ENCODE measurements at places on chromosomes 7 and 10.
A peak's percentile ranks its signal among the peaks of the same experiment; 100 is the strongest.

DNA sequence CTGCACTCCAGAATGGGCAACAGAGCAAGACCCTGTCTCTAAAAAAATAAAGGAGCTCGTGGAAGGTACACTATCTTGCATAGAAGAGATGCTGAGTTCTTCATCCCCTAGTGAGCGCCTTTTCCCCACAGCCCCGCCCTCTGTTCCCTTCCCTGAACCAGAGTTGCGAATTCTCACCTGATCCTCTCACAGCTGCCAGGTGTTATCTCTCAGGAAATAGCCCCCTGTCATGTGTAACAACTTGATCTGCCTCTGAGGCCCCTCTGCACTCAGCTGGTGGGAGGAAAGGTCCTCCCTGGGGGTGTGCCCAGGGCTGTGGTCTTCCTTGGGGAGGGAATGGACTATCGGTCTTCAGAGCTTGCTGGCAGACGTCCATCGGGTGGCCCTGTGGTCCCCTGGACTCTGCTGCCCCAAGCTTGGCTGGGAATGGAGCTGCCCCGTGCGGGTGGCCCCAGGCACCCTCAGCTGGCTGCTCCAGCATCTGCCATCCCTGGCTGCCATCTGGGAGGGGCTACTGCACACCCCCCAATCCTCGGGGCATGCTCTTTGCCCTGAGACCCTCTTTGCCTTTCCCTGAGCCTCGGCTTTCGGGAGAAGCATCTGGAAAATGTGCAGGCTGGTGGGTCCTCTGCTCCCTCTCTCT, 21.7 kb upstream of the BNIP3 start:
- no peak for DNase-seq

DNA sequence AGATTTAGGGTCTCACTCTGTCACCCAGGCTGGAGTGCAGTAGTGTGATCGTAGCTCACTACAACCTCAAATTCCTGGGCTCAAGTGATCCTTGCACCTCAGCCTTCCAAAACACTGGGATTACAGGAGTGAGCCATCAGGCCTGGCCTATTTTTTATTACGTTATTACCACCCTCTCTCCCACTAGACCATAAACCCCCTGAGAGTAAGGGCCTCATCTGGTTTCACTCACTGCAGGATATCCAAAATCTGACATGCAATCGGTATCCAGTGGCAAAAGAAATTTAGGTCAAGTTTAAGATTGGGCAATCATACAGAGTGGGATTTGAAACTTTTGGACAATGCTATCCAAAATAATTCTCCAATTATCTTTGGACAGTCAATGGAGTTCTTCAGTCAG, 117.0 kb upstream of the NEBL start:
- DNase-seq, result no peak

GRCh38 chr10:34334908-34335307, 480.2 kb downstream of the PARD3 start:
- no peak for DNase-seq

GRCh38 chr10:79417731-79418130, 27.7 kb downstream of the ZCCHC24 start:
- no peak for DNase-seq

GRCh38 chr7:16357921-16358320, 63.4 kb downstream of the CRPPA start:
- DNase-seq, result no peak

DNA sequence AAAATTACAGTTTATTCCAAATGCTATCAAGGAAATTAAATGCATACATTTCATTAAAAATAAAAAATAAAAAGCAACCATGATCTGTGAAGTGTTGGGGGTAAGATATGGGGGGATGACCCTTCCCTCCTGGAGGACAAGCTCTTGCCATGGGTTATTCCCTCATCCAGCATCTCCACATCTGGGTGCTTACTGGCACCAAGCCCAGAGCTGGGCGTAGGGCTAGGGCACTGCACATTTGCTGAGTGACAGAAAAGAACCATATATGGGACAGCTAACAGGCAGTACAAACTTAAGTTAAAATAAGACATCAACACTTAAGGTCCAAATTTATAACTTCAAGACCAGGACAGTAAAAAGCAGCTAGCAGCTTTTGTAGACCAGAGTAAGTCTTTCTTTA, 10.2 kb downstream of the CCDC6 start:
- no peak for DNase-seq

- no peak for DNase-seq
Observed at GRCh38 chr7:155674556-155674955, 30.1 kb downstream of the RBM33 start.

- no peak for DNase-seq
Observed at GRCh38 chr10:114726820-114727271, 68.8 kb upstream of the ABLIM1 start.

DNA sequence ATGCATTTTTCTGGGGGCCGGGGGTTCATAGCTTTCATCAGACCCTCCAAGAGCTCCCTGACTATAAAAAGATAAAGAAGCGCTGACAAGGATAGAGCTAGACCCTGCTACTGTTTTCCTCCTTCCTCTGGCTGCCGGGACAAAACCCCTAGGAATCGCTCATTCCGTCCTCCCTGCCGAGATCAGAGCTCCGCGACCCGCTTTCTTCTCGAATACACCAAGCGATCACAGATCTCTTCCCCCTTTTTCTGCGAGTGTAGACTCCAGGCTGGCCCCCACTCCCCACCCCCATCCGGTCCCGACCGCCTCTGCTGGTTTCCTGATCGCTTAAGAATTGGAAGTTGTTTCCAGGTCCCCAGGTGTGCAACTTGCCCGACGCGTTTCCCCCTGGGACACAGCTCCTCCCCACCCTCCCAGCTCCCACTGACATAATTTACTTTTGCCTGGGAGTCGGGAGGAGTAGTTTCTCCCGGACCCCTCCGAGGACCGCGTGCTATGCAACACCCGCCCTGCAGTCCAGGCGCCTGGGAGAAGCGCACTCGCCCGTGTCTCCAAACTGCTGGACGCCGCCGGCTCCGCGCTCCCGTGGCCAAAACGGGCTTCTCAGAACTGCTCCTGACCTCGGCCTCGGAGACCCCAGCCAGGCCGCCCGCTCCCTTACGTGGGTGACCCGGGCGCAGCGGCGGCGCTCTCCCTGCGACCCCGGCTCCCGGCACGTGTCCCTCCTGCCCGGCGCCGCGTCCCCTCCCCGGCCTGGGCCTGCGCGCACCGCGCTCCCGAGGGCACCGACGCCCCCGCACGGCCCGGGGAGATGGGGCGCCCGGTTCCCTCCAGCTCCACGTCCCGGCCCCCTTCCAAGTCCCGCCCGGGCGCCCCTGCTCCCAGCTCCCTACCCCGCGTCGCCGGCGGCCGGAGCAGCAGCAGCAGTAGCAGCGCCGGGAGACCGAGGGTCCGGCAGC, 552 bp downstream of the IL15RA start:
- DNase-seq, result peak; percentile 47

DNA sequence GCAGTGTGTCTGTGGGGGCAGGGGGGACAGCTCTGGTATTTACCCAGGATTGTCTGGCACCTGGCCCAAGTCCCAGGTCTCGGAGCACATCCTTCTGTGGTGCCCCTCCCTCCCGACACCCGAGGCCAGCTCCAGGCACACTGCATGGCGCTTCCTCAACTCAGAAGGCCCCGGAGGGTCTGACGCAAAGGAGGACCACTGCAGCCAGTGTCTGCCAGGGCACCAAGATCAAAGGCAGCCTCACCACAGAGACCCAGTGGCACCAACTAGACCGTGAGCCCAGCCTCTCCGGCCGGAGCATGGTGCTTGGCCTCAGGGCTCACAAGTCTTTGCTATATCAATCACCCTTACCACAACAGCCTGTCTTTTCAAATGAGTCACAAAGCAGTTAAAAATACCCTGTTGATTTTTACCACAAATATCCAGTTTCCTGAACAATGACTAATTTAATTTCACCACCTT, 99.3 kb upstream of the DDC start:
- DNase-seq, result no peak

DNA sequence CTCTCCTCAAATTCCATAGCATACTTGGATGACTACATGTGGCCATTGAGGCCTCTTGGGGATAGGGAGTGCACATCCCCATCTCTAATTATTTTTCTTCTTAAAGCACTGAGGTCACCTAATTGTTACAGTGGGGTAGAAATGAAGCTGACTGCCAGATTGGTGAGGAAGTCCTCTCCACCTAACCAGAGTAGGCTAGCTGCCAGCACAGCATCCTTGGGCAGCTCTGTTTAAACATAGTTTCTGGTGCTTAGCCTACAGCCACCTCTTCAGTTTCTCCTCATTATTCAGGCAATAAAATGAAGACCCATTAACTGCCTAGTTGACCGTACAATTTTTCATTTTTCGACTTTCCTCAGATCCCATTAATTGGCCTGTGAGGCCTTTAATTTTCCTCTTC, 104.6 kb downstream of the MLLT10 start:
- DNase-seq, result no peak

GRCh38 chr7:100942045-100942774, 7.1 kb upstream of the MUC3A start:
- DNase-seq, result no peak

GRCh38 chr10:66183028-66183427, 742.8 kb upstream of the LRRTM3 start:
- DNase-seq, result no peak

- no peak for DNase-seq
Observed at GRCh38 chr7:71221549-71221948, 89.6 kb downstream of the GALNT17 start.

GRCh38 chr7:76423666-76424412, 911 bp upstream of the ZP3 start:
- no peak for DNase-seq

- peak; percentile 57 for DNase-seq
Observed at GRCh38 chr10:50614444-50615137, 9.2 kb downstream of the SGMS1 start.

GRCh38 chr7:23965296-23965695, 255.3 kb downstream of the STK31 start:
- no peak for DNase-seq

DNA sequence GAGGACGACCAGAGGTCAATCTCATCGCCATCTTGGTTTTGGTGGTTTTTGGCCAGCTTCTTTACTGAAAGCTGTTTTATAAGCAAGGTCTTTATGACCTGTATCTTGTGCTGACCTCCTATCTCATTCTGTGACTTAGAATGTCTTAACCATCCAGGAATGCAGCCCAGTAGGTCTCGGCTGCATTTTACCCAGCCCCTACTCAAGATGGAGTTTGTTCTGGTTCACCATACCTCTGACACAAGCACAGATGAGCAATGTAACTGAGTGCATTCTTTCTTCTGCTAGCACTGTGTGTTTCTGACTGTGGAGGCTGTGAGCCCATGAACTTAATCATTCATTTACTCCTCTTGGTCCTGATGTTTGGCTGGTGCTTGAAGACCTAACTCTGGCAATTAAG, 794.5 kb upstream of the CELF2 start:
- DNase-seq, result no peak

GRCh38 chr7:92698237-92698841, 108.1 kb upstream of the FAM133B start:
- no peak for DNase-seq

Measured in NAMALWA (cell line).